ENCODE measurements at places on chromosomes 1 and 21.
A peak's percentile ranks its signal among the peaks of the same experiment; 100 is the strongest.

- no peak for DNase-seq
Measured at GRCh38 chr1:185156288-185156853, 382 bp downstream of the TRMT1L start.

DNA sequence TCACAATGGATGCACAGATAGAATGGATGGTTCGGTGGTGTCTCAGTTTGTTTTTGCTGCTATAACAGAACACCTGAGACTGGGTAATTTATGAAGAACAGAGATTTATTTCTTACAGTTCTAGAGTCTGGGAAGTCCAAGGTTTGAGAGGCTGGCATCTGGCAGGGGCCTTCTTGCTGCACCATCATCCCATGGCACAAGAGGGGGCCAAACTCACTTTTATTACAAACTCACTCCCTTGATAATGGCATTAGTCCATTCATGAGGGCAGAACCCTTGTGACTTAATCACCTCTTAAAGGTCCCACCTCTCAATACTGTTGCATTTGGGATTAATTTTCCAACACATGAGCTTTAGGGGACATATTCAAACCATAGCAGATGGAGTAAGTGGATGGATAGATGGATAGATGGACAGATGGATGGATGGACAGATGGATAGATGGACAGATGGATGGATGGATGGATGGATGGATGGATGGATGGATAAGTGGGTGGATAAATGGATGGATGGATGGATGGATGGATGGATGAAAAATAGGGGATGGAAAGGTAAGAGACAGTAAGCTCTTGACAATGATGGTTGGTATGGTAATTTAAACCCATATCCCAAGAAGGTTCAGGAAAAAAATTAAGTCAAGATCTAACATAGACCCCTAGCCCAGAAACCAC is 16.5 kb downstream of the CAMK2N1 start:
- DNase-seq: no peak

- peak; percentile 97 for DNase-seq
Measured at GRCh38 chr1:19596714-19597495, 47.2 kb upstream of the NBL1 start.

DNA sequence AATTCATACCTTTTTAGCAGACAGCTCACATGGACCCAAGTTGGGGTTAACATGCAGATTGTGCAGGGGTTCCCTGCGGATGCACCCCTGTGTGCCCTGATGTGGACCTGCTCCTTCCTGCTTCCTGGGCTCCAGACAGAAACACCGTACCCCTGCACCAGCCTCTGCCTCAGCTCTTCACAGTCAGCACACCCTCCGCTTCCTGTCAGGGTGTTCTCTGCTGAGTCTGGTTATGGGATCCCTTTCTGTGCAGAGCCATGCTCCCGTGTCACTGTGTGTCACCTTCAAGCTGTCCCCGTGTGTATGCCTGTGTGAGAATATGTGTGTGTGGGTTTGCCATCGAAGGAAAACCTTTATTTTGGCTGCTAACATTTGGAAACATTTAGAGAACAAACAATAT is 48.7 kb upstream of the KCNJ15 start:
- DNase-seq: no peak

GRCh38 chr1:155037043-155037442 is 3.4 kb downstream of the DCST1 start:
- no peak for DNase-seq

DNA sequence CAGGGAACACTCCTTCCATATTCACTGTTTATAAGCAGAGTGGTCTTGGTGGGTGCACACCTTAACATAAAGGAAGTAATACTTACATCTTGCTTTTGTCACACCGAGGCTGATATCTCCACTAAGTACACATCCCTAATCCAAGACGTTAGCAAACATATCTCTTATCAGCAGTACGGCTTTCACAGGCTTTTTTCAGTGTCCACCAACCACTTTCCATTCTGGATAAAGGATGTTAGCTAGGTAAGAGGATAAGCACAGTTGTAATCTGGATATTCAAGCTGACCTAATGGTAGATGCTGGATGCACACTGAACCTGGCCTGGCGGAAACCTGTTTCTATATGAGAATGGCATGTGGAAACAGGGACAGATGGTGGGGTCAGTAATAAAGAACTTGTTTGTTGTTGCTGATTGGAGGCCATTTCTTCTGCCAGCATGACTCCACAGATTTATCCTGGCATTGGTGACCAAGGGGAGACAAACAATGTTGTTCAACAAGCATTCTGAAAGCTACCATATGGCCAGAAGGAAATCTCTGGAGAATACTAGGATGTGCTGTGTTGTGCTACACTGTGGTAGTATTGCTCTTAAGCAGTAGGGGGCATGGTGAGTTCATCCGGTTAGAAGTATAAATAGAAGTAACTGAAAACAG is 416.4 kb downstream of the PTBP2 start:
- no peak for DNase-seq

DNA sequence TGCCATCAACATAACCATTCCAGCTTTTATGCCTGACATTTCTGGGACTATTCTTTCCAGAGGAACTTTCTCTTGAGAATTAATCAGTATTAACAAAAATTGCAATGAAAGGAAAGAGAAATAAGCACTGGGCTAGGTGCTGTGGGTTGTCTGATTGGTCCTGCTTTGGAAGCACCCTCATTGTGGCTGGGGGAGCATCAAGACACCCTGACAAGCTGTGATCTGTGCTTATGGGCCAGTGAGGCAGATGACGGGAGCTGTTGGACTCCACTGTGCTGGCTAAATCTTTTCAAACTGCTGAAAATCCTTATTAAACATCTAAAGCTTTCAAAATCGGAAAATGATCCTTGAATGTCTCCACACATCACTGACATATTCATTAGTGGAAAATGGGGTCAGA is 20.0 kb downstream of the UBASH3A start:
- DNase-seq: no peak

- DNase-seq: no peak
Measured at GRCh38 chr1:196009362-196009761, 598.9 kb downstream of the KCNT2 start.

- no peak for DNase-seq
Measured at GRCh38 chr1:67674260-67675011, 10.6 kb upstream of the GADD45A start.

GRCh38 chr21:42608446-42608845 is 45.0 kb upstream of the PDE9A start:
- DNase-seq: no peak

GRCh38 chr1:192615055-192615454 is 20.9 kb upstream of the RGS13 start:
- no peak for DNase-seq

GRCh38 chr1:111884772-111885443 is 104.6 kb downstream of the KCND3 start:
- no peak for DNase-seq

- no peak for DNase-seq
Measured at GRCh38 chr21:43916691-43917514, 51.9 kb downstream of the AGPAT3 start.

DNA sequence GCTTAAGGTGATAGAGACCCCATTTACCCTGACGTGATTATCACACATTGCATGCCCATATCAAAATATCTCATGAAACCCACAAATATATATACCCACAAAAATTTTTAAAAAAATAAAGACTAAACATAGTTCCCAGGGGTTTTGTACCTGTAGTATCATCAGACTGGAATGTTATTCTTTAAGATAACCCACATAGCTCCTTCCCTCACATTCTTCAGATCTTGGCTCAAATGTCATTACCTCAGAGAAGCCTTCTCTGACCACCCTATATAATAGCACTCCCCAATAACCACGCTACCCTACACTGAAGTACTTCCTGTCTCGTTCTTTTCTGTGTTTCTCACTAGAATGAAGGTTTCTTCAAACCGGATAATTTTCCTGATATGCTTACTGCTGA is 138.3 kb upstream of the SNX7 start:
- no peak for DNase-seq

DNA sequence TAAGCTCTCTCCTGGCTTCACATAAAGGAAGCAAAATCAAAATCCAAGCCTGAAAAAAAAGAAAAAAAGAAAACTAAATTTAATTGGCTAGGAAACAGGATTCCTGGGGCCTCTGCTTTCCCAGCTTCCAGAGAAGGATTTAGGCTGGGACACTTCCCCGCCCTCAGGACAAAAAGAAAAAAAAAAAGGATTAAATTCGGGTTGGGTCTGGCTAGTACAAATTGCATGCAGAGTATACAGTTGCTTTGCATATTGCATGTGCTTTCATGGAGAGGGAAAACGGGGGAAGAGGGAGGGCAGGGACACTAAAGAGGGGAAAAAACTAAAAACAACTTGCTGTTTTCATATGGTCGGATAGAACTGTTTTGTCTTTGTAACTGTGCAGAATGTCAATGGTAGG is 42.7 kb downstream of the OLIG1 start:
- DNase-seq: no peak

DNA sequence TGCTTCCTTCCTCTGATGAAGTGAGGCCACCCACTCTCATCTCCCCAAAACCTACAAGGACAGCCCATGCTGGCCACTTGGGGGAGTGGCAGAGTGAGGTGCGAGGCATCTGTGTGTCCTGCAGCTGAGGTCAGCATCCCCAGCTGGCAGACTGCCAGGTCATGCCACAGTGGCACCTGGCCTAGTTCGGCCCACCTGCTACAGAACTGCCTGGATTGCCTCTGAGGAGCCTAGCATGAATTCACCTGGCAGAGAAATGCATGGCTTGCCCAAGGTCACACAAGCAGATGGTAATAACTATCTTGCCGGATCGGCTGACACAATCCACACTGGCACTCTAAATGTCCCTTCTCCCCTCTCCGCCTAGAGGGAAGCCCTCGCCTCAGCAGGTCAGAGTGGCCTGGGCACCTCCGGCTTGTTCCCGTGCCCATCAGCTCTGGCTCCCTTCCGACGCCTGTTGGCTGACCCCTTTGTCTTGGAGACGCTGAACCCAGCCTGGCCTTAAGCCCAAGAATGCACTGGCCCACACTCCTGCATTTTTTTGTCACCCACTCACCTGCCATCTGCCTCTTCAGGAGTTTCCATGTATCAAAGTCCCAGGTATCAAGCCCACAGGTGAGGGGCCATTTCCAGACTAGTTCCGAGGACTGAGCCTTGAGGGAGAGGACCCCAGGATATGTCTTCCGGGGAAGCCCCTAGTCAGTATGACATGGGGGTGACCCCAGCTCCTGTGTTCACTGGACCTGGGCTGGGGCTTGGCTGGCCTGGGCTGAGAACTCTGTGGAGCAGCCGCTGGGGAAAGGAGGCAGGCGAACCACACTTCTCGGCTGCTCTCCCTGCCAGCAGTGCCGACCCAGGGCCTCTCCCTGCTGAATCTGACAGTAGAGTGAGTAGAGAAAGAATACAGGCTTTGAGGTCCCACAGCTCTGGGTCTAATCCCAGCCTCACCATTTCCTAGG is 21.7 kb downstream of the ECE1 start:
- no peak for DNase-seq

- no peak for DNase-seq
Measured at GRCh38 chr1:184624626-184625025, 130.0 kb downstream of the EDEM3 start.

DNA sequence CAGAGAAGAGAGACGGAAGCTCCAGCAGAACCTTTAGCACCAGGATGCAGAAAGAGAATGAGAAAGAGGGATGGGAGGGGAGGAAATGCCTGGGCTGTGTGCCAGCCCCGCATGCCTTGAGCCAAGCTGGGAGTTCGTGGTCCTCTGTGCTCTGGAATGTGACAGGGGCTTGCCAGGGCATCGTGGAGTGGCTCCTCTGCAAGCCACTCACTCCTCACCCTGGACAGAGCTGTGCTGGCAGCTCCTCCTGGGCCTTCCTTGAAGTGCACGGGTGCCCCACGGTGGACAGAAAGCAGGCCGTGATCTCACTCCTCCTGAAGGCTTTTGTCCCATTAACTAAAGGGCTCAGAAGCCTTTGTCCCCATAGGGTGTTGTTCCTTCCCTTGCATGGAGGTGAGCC is 34.8 kb upstream of the PRELP start:
- no peak for DNase-seq

DNA sequence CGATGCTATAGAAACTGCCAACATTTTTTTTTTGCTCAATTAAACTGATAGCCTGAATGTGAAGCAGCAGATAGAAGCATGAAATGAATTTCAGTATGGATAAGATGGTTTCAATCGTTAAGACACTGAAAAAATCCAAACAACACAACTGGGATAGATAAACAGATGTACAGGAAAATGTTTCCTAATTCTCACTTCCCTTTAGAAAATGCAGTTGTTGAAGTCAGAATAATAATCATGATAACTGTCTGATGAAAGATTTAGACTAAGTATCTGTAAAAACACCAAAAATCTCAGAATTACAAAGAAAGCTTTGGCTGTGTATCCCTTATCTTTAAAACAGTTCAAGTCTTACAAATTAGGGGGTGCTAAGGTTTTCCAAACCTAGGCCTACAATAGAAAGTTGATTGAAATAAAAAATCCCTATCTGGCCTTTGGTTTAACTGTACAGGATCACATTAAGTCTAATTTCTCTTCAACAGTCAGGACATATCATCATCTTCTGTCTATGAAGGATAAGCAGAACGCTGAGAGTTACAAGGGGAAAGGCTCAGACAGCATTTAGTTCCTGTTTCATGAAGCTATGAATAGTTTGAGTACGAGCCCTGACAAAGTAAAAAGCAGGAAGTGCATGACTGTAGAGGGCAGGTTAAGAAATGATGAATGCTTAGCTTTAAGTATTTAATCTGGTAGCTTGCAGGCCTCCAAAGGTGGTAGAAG is 203.2 kb downstream of the APP start:
- no peak for DNase-seq

DNA sequence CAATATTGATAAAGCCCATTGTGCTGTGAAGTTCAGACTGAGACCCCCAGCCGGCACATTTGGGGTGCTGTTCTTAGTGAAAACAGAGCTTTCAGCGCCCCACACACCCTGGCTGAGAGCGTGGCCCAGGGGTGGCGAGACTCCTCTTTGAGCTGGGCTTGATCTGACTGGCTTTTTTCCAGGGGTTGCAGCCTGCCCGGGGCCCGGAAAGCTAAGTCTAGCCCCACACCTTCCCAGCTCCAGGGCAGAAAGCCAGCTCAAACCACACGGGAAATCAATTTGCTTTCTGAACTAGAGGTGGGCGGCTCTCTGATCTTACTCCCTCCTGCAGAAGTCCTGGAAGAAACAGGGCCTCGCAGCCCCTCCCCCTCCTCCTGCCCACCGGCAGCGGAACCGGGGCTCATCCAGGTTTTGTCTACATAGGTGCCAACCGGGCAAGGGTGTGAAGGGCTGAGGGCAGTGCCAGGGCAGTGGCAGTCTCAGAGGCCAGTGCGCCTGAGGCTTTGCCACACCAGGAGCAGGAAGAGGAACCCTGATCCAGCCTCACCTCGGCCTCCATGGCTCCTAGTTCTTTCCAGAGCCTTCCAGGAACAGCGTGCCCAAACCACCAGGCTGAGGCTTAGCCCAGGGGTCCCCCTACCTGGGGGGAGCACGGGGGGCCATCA is 155.3 kb downstream of the NPHP4 start:
- DNase-seq: no peak

Measured in vagina (tissue), 2 donors.